ENCODE measurements at places on chromosomes 7 and 10.

DNA sequence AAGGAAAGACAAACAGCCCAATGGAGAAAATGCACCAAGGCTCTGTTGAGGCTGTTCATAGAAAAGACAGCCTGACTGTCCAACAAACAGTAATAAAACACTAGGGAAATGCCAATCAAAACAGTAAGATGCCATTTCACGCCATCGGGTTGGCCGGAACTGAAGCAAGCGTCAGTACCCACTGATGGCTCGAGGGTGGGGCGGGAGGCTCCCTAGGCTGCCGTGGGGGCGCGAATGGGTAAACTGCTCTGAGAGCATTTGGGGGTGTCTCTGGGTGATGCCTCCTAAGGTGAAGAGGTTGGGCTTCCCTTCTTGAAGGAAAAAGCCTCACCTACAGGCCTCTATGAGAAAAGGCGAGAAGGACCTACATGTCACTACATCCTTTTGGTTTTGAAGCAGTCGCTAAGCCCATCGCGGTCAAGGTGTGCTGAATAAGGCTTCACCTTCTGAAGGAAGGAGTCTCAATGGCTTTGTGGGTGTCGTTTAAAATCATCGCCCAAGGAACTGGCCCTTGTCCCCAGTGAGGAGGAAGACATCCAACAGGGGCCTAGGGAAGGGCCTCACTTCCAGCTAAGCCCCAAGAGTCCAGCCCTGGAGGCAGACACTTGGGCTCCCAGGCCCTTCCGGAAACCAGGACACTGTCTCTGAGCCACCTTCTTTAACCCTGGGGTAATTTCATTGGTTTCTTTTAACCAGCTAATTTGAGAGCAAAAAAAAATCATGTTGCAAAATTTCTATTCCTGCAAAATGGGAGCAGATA, 98.5 kb upstream of the PPP2R2D start:
- no peak for DNase-seq

- no peak for DNase-seq
Measured at GRCh38 chr7:23474829-23475575, 4.7 kb upstream of the IGF2BP3 start.

- no peak for DNase-seq
Measured at GRCh38 chr7:131110297-131111080, 217.2 kb upstream of the MKLN1 start.

- no peak for DNase-seq
Measured at GRCh38 chr10:125158601-125159485, 1.5 kb downstream of the CTBP2 start.

DNA sequence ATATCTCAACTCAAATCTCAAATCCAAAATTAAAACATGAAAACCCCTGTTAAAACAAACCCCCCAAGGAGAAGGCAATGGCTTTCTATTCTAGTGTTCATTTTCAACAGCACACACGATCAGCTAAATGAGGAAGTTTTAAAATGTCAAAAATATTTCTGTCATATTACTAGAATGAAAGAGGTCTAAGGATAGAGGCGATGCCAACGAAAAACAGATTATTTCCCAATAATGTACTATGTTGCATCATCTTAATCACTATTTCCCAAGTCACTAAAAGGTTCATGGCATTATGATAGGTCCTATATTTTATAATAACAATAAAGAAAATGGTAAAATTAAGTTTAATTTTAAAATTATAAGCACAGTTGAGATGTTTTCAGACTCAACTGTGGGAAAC, 10.1 kb downstream of the CNOT4 start:
- no peak for DNase-seq

DNA sequence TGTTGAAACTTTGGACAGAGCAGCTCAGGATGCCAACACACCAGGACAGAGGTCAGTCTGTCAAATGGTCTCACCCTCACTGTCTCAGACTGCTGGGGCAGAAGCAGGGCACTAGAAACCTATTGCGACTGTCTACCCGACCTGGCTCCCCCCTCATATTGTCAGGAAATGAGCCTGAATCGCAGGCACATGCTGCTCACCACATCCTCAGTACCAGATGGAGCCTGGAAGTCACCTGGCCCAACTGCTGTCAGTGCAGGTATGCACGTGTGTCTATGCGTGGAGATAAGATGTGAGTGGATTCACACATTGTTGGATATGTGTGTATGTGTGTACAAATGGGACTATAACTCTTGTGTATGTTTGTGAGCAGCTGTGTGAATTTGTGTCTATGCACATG, 3.2 kb upstream of the CDHR1 start:
- DNase-seq: no peak

DNA sequence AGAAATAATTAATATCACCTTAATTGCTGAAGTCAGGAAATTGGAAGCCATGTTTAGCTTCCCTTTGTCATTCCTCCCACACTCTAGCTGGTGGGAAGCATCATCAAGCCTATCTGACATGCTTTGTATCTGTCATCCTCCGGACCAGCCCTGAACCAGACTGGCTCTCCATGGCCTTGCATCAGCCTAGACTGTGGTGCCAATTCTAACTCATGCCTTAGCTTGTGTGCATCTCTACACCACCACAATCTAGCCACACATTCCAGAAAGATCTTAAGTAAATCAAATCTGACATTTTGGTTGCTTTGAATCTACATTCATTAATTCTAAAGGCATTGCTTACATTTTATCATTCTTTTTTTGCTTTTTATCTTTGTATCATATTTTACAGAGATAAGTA, 196.4 kb upstream of the VSTM2A start:
- no peak for DNase-seq

DNA sequence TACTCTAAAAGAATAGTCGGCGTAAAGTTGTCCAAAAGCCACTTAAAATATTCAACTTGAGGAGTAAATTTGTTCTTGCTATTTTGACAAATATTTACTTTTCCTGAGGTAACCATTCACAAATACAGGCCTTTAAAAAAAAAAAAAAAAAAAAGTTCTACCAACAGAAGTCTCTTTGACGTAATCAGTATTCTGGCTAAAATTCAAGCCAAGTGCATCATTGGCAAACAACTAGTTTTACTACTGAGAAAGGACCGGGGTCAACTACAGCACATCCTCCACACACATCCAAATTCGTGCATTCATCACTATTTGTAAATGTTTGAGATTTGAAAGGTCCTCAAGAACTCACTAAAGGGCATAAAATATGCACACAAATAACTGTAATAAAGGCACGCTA, 2.0 kb downstream of the OAT start:
- no peak for DNase-seq

DNA sequence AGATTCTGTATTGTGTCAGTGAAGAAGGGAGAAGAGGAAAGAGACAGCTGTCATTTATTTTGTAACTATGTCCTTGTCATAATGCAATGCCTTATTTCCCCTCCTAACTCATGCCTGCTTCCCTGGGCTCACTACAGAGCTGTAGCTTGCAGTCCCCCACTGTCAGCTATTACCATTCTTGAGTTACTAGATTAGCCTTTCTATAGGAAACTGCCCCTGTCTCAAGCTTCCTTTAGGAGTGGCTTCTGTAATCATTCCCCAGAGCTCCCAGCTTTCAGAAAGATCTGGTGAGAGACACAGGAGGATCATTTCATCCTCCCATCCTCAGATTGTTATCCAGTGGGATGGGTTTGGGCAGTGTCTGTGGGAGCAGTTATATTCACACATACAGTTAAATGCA, 32.4 kb upstream of the SMKR1 start:
- no peak for DNase-seq

- no peak for DNase-seq
Measured at GRCh38 chr7:82235713-82236112, 207.9 kb downstream of the CACNA2D1 start.

GRCh38 chr10:97179731-97180362, 5.9 kb downstream of the SLIT1 start:
- DNase-seq: no peak
